Spinal cord (tissue), 10 donors: ENCODE measurements at places on chromosomes 3 and 15.

DNA sequence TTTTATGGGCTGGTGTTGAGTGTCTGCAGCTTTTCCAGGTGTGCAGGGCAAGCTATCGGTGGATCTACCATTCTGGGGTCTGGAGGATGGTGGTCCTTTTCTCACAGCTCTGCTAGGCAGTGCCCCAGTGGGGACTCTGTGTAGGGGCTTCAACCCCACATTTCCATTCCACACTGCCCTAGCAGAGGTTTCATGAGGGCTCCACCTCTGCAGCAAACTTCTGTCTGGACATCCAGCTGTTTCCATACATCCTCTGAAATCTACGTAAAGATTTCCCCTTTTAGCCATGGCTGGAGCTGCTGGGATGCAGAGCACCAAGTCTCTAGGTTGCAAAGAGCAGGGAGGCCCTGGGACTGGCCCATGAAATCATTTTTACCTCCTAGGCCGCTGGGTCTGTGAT lies 11.6 kb downstream of the RFX7 start:
- DNase-seq, result no peak

GRCh38 chr3:82496890-82497560 lies 735.6 kb upstream of the GBE1 start:
- DNase-seq, result no peak

DNA sequence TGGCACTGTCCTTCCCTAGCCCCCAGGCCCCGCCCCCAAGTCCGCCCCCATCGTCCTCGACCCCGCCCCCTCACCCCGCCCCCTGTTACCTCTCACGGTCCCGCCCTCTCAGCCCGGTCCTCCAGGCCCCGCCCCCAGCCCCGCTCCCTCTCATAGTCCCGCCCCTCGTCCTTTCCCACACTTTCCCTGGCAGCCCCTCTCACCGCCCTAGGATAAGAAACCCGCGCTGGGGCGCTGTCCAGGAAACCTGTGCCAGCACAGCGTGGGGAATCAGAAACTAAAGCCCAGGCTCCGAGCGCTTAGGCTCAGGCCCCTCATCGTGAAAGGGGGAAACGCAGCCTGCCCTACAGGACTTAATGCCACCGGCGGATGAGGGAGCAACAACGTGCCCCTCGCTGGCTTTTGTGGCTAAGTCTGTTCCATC lies 20.9 kb downstream of the TRPM1 start:
- peak; percentile 17 for DNase-seq

DNA sequence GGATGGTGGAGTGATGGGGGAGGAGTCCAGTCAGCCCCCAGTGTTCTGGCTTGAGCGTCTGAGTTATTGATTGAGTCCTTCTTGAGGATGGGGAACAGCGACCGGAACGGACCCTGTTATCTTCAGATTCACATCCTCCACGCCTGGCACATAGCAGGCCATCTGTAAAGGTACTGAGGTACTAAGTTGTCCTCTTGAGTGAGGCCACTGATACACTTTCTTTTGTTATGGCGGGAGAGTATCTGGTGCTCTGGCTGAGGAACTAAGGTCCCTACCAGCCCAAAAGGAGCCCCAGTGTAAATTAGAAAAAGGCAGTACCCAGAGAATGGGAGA lies 16.7 kb upstream of the HRH1 start:
- DNase-seq, result no peak

GRCh38 chr15:40633178-40633577 lies 39.1 kb downstream of the KNL1 start:
- DNase-seq, result no peak

DNA sequence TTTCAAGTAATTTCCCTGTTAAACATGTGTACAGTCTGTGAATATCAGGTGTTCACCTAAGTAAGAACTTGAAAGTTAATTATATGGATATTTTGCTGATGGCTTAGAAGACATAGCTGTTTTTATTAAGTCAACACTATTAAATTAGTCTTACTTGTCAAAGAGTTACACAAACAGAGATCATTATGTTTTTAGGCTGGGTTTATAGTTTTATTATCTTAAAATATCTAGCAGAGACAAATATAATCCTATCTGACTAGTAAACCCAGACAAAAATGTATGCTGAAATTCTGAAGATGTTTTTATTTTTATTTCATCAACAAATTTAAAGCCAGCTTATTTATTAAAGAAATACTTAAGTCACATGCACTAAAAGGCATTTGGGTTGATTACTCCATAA lies 51.2 kb upstream of the CCK start:
- DNase-seq, result no peak

- DNase-seq, result no peak
Observed at GRCh38 chr3:129602730-129603560, 3.5 kb downstream of the PLXND1 start.

- DNase-seq, result no peak
Observed at GRCh38 chr3:195441992-195442572, 738 bp downstream of the ACAP2 start.

DNA sequence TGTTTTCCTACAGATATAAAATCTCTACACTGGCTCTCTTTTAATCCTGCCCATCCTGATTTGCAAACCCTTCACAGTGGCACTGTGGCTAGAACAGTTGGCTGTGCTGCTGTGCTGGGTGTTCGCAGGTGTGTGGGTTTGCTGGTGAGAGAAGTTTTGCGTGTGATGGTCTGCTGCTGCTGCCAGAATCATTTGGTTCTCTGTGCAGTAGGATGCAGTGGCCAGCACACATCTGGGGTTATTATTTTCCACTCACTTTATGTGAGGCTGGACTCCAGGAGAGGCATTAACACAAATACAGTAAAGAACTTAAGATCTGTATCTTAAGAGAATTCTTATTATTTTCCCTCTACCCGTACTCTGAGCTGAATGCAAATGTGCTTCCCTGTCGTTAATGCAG lies 16.0 kb upstream of the PSMD6 start:
- DNase-seq, result no peak

DNA sequence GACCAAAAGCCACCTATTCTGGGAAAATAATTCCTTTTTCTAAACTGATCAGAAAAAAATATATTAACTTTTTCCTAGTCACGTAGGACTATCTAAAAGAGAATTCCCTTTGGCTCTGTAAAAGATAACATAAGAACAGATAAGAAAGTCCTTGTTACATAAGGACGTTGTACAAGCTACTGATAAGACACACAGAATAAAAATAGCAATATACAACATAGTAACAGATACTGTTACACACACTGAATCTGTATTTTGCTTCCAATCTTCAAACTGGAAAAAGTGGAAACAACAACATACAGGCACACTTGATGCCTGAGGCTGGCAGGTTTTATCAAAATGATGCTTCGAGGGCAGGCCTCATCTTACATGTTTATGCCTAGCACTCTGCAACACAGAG lies 59.8 kb downstream of the SNX4 start:
- DNase-seq, result no peak

GRCh38 chr3:87796137-87796842 lies 262.5 kb downstream of the CGGBP1 start:
- no peak for DNase-seq

DNA sequence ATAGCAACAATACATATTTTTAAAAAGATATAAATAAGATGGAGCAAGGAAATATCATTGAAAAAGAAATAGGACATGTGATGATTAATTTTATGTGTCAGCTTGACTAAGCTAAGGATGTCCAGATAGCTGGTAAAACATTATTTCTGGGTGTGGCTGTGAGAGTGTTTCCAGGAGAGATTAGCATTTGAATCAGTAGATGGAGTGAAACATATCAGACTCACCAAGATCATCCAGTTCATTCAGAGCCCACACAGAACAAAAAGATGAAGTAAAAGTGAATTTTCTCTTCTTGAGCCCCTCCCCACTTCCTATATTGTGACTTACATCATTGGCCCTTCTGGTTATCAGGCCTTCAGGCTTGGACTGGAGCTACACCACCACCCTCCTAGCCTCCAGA lies 61.6 kb upstream of the TUSC7 start:
- no peak for DNase-seq

DNA sequence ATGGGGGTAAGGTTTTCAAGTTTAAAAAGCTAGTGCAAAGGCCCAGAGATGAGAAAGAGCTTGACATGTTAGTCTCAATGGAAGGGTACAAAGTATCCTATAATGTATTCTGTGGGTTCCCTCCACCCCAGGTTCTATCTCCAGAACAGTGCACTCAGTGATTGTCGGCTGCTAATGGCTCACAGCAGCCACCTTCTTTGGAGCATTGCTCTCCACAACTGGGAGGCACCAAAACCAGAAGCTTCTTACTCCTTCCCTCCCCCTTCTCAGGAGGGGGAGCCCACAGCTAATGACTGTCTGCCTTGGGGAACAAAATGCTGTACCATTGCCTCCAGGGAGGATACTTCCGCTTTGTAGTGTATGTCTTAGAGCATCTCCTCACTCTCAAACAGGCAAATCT lies 439.4 kb upstream of the RBMS3 start:
- no peak for DNase-seq

DNA sequence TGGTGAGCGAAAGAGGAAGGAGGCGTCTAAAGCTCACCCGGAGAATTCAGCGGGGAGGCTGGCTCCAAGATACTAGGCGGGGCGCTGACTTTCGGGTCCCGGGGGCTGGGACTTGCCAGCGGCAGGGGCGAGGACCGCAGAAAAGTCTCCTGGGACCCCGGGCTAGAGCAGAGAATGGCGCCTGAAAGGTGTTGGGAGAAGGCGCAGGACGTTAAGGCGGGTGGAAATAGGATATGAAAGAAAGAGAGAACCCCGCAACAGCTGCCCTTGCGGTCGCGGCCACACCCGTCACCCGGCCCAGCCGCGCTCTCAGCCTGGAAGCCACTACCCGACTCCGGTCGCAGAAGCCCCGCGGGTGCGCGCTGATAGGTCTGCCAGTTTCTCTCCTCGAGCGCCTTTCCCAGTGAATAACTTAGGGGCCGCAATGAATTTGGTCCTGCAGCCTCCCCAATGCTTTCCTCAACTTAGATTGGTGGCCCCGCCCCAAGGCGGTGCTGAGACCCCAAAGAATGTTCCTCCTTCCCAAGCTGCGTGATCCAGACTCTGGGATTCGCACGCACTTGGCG lies 604 bp downstream of the LTK start:
- no peak for DNase-seq

GRCh38 chr3:30522476-30522875 lies 83.9 kb upstream of the TGFBR2 start:
- no peak for DNase-seq

DNA sequence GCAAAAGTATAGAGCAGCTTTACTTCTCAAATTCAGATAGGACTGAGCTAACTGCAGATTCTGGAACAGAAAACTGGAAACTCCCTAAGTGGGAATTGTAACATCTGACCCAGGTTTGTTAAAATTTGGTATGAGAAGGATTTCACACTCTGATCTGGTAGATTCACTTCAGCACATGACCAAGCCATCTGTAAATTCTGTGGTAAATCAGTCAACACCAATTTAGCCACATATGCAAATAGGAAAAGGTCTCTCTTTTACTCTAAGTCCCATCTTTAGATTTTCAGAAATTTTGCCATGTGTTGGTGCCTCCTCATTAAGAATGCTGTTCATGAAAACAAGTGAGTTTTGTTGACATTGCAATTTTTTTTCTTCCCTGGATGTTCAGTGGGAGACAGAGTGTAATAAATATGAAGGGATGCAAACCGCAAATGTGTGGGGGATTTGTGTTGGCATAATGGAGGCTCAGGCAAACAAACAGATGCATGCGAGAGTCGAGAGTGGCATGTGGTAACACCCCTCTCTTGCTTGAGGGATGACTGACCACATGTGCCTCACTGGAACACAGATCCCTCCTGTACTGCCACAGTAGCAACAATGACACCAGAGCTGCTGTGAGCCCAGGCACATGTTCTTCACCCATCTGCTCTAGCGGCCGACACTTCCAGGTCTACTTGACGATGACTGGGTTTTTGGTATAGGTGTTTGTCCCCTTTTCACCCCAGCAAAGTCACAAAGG lies 146.6 kb downstream of the FEZF2 start:
- no peak for DNase-seq

DNA sequence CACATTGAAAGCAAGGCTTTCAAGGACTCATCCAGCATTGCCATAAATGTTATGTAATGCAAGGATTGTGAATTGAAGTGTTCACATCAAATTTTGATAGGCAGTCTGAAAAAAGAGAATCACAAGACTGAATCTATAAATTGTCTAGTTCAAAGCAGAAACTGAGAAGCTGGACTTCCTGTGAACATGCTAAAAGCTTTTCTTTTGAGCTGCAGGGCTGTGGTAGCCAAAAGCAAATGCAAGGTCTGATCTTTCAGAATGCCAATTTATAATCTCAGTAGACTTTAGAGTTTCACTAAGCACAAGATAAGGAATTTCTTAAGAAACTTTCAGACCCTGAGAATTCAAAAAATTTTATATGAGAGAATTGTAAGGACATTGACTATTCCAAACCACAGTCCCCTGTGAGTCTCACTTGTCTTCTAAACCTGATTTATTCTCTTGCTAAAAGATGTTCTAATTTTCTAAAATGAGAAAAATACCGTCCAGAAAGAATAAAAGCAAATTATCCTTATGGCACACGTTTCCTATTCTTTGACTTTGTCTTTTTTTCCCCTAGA lies 1700.3 kb downstream of the OTOL1 start:
- no peak for DNase-seq
